ENCODE measurements at places on chromosomes 13 and 19.

- DNase-seq = no peak
Observed at GRCh38 chr19:33497778-33498175, 23.8 kb downstream of the PEPD start.

DNA sequence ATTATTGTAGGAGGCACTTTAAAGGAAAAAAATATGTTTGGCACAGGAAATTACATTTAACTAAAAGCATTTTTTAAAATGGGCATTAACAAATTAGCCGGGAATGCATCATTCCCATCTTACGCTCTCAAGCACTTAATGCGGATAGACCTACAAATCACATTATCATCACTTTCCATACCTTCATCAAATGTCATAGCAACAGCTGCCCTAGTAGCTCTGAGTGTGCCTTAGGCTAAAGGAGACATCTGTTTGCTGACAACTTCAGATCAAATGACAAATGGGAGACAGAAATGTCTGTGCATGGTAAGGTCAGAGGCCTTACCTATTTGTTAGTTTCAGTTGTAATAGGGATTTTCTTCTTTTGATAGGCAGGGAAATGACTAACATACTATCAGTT, 773.2 kb upstream of the SLC10A2 start:
- no peak for DNase-seq

- DNase-seq = no peak
Observed at GRCh38 chr13:36778083-36778671, 40.8 kb upstream of the RFXAP start.

GRCh38 chr13:50611117-50611781, 232.2 kb downstream of the DLEU7 start:
- no peak for DNase-seq
